SJSA1 (cell line): ENCODE measurements at places on chromosomes 5 and 9. TPM values are rescaled to one million over a fixed set of nuclear protein-coding genes. Genes with fewer than 3 reads are reported as not detected.

DNA sequence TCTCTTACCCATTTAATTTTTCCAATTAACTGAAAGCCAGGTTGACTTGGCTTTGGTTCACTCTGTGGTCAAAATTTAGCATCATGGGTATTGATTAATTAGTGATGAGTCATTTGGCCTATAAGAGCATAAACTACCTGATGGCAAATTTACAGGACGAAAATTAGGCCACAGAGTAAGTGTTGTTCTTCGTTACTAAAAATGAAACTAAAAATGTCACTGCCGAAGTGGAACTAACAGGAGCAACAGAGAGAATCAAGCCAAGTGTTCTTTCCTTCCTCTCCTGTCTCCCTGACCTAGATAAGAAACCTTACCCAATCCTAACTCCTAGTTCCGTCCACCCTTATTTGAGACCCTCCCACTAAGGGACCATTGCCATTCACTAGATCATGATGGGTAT is 176.9 kb downstream of the RAB3C start:
- H3K4me1 ChIP-seq, result no peaks in the 10 kb centered on the region
- H3K36me3 ChIP-seq, result no peaks in the 10 kb centered on the region
- no peak overlapping the region for H3K27ac ChIP-seq
- H3K4me3 ChIP-seq, result no peak overlapping the region
- DNase-seq, result no peak
- H3K27me3 ChIP-seq, result 0 out of 2 replicates have a peak, but pooled peaks cover 2% of the 10 kb centered on the region

DNA sequence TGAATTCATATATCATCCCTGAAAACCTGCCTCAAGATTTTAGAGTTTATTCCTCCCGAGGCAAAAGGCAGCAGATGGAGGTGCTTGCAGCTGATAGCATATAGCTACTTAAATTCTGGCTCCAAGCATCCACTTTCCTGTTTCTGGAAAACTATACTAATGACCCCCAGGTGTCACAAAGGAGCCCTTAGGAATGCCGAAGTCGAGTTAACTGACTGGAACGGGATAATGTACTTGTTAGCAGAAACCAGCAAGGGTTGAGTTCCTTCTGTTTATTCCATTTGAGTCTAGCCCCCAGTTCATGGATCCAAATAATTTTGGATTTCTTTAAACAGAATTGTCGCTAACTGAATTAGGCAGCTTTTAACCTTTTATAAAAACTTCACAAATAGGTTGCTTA is 44.5 kb downstream of the PTTG1 start:
- no peak for DNase-seq
- peaks cover 53% of the 10 kb centered on the region for H3K4me1 ChIP-seq
- H3K4me3 ChIP-seq, result no peak overlapping the region
- no peak overlapping the region for H3K27ac ChIP-seq

GRCh38 chr9:131628459-131629225 is 83.3 kb downstream of the PRRT1B start:
- DNase-seq, result no peak
- 0 out of 2 replicates have a peak, but pooled peaks cover 4% of the 10 kb centered on the region for H3K36me3 ChIP-seq
- H3K4me3 ChIP-seq, result no peak overlapping the region
- H3K4me1 ChIP-seq, result peaks cover 47% of the 10 kb centered on the region
- peak overlapping the region; percentile 67 for H3K27ac ChIP-seq
- no peaks in the 10 kb centered on the region for H3K27me3 ChIP-seq

DNA sequence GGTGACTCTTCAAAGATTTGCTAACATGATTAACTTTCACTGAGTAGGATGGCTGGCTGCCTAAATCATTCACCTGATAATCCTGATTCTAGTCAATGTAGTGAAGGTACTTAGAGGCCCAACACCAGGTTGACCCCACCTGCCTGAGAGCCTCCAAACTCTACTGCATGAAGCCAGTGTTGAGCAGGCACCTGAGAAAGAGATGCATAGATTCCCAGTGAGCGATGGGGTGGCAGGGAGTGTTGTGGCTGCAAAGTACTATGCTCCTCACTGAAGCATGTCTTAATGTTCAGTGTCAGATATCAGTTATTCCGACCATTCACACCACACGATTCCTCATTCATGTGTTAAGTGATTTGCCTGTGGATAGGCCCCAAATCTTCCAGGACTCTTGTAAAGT is 804.4 kb downstream of the TLE4 start:
- H3K27me3 ChIP-seq, result no peaks in the 10 kb centered on the region
- H3K4me1 ChIP-seq, result no peaks in the 10 kb centered on the region
- H3K4me3 ChIP-seq, result no peak overlapping the region

- H3K36me3 ChIP-seq, result peaks cover 20% of the 10 kb centered on the region
- no peaks in the 10 kb centered on the region for H3K27me3 ChIP-seq
- no peak for DNase-seq
- H3K4me1 ChIP-seq, result no peaks in the 10 kb centered on the region
These were observed 9.8 kb downstream of the PIK3R1 start for GRCh38 chr5:68225188-68225910.

GRCh38 chr5:16067415-16067814 is 112.2 kb downstream of the MARCHF11 start:
- H3K4me3 ChIP-seq, result no peak overlapping the region
- H3K36me3 ChIP-seq, result no peaks in the 10 kb centered on the region
- no peak for DNase-seq
- H3K27me3 ChIP-seq, result no peaks in the 10 kb centered on the region; the same call in none of the 2 replicates

GRCh38 chr9:125694478-125694877 is 12.5 kb downstream of the MAPKAP1 start:
- DNase-seq, result peak; percentile 19
- H3K4me1 ChIP-seq, result peaks cover 6% of the 10 kb centered on the region
- no peaks in the 10 kb centered on the region for H3K27me3 ChIP-seq

DNA sequence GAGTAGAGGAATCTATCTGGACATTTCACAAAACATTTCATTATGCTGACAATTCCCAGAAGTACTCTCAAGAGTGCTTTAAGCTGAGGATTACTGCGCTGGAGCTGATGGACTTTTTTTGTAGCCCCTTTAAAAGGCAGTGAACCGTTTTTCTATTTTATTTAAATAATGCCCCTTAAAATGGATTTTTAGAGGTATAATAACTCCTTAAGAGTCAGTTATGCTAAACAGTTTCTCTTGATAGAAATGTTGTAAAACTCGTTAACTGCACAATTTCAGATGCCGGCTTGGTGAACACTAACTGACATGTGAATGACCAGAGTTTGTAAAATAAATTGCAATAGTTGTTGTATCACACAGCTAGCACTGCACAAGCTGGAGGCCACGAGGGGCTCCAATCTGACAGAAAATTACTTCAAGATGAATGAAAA is 174.0 kb downstream of the NR2F1-AS1 start:
- no peaks in the 10 kb centered on the region for H3K36me3 ChIP-seq
- H3K4me3 ChIP-seq, result no peak overlapping the region
- no peaks in the 10 kb centered on the region; the same call in 1 of the 2 replicates for H3K27me3 ChIP-seq
- peaks cover 8% of the 10 kb centered on the region for H3K4me1 ChIP-seq
- no peak for DNase-seq

DNA sequence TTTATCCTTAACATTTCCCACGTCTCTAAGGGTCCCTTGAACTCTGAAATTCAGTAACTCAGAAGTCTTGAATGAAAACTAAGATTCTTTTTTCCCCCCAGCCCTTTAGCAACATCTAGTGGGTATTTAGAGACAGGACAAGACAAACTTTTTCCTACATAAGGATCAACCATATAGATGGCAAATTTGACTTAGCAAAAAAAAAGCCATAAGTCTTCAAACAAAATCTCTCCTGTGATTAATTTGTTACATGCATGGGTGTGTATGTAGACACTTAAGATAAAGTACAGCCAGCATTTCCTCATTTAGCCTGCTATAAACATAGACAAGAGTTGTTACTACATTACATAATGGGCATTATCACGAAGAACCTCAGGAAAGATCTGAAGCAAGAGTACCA is 29.1 kb upstream of the ANKRD31 start:
- no peaks in the 10 kb centered on the region for H3K4me1 ChIP-seq
- no peak overlapping the region for H3K4me3 ChIP-seq
- no peak overlapping the region for H3K27ac ChIP-seq
- DNase-seq, result no peak
- no peaks in the 10 kb centered on the region; the same call in 1 of the 2 replicates for H3K27me3 ChIP-seq

GRCh38 chr5:152634586-152634985 is 229.5 kb upstream of the NMUR2 start:
- H3K4me1 ChIP-seq, result no peaks in the 10 kb centered on the region
- no peaks in the 10 kb centered on the region for H3K27me3 ChIP-seq
- no peak overlapping the region for H3K27ac ChIP-seq
- H3K36me3 ChIP-seq, result no peaks in the 10 kb centered on the region
- no peak overlapping the region for H3K4me3 ChIP-seq

- H3K4me3 ChIP-seq, result no peak overlapping the region
- no peaks in the 10 kb centered on the region for H3K4me1 ChIP-seq
- no peaks in the 10 kb centered on the region for H3K36me3 ChIP-seq
- no peak for DNase-seq
These were observed 45.3 kb upstream of the TTC39B start for GRCh38 chr9:15352306-15352705.

- H3K27ac ChIP-seq, result no peak overlapping the region
- no peaks in the 10 kb centered on the region for H3K4me1 ChIP-seq
- no peaks in the 10 kb centered on the region for H3K27me3 ChIP-seq
- no peak overlapping the region for H3K4me3 ChIP-seq
- no peak for DNase-seq
These were observed 51.0 kb downstream of the SH3PXD2B start for GRCh38 chr5:172403189-172403796.

Gene PCDHGA9
- 0.55 TPM in 1 of 2 replicates, not detected in the other for total RNA-seq

GRCh38 chr9:110712955-110713354 is 44.4 kb downstream of the MUSK start:
- H3K27me3 ChIP-seq, result no peaks in the 10 kb centered on the region
- H3K4me3 ChIP-seq, result no peak overlapping the region
- H3K27ac ChIP-seq, result no peak overlapping the region
- no peak for DNase-seq
- H3K36me3 ChIP-seq, result no peaks in the 10 kb centered on the region

Gene KLHL3
- total RNA-seq, result 0.05 TPM in 1 of 2 replicates, not detected in the other

DNA sequence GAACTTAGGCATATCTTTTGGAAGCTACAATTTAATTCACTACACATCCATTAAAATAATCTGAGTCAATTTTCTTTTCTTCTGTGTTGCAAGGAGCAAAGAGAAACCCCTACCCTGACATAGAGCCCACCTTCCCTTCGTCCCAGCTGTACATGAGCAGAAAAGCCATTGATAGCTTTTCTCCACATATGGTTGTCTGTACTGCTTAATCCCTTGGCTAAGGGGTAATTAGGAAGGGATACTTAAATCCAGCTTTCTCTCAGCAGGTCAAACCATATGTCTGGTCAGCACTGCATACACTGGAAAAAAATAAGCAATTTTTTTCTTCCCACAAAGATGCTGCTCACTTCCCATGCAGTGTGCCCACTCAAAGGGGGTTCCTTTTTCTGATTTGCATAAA is 94.7 kb upstream of the RAD23B start:
- DNase-seq, result no peak
- H3K27me3 ChIP-seq, result no peaks in the 10 kb centered on the region
- no peak overlapping the region for H3K4me3 ChIP-seq
- no peak overlapping the region for H3K27ac ChIP-seq

- no peaks in the 10 kb centered on the region for H3K4me1 ChIP-seq
- H3K27ac ChIP-seq, result no peak overlapping the region
- H3K27me3 ChIP-seq, result 0 out of 2 replicates have a peak, but pooled peaks cover 7% of the 10 kb centered on the region
- no peak overlapping the region for H3K4me3 ChIP-seq
- no peak for DNase-seq
- no peaks in the 10 kb centered on the region for H3K36me3 ChIP-seq
These were observed 269.7 kb downstream of the RAB3C start for GRCh38 chr5:58852566-58852965.

Gene KCTD16
- total RNA-seq, result under 0.01 and 0.08 TPM in 2 replicates

Gene AGXT2
- not detected in 2 replicates for total RNA-seq

Gene TMEM215
- not detected in 2 replicates for total RNA-seq

- no peak for DNase-seq
- H3K27me3 ChIP-seq, result no peaks in the 10 kb centered on the region
- H3K4me3 ChIP-seq, result no peak overlapping the region
- H3K27ac ChIP-seq, result no peak overlapping the region
- H3K4me1 ChIP-seq, result peaks cover 25% of the 10 kb centered on the region
These were observed 16.1 kb downstream of the ZNF608 start for GRCh38 chr5:124730381-124730780.

Gene CNTNAP3B
- 0.06 TPM in 1 of 2 replicates, not detected in the other for total RNA-seq

- no peaks in the 10 kb centered on the region for H3K27me3 ChIP-seq
- no peak overlapping the region for H3K27ac ChIP-seq
- no peaks in the 10 kb centered on the region for H3K4me1 ChIP-seq
- no peak for DNase-seq
- no peaks in the 10 kb centered on the region for H3K36me3 ChIP-seq
These were observed 433.8 kb upstream of the CDH9 start for GRCh38 chr5:27472000-27472763.

- no peaks in the 10 kb centered on the region for H3K36me3 ChIP-seq
- H3K4me3 ChIP-seq, result no peak overlapping the region
- H3K27ac ChIP-seq, result no peak overlapping the region
- peaks cover 26% of the 10 kb centered on the region for H3K4me1 ChIP-seq
- H3K27me3 ChIP-seq, result no peaks in the 10 kb centered on the region
These were observed 164.0 kb downstream of the CCDC192 start for GRCh38 chr5:127867022-127867783.

- peak overlapping the region; percentile 55 for H3K27ac ChIP-seq
- H3K4me1 ChIP-seq, result peaks cover 19% of the 10 kb centered on the region
- H3K4me3 ChIP-seq, result peak overlapping the region; percentile 64
- no peaks in the 10 kb centered on the region for H3K27me3 ChIP-seq
These were observed 842 bp upstream of the GTF3C5 start for GRCh38 chr9:133029994-133030316.

- H3K36me3 ChIP-seq, result no peaks in the 10 kb centered on the region
- no peaks in the 10 kb centered on the region for H3K27me3 ChIP-seq
- H3K27ac ChIP-seq, result no peak overlapping the region
- H3K4me1 ChIP-seq, result peaks cover 22% of the 10 kb centered on the region
These were observed 178.5 kb upstream of the SLC24A2 start for GRCh38 chr9:19967216-19967887.

Gene FOXD4L5
- not detected in 2 replicates for total RNA-seq

DNA sequence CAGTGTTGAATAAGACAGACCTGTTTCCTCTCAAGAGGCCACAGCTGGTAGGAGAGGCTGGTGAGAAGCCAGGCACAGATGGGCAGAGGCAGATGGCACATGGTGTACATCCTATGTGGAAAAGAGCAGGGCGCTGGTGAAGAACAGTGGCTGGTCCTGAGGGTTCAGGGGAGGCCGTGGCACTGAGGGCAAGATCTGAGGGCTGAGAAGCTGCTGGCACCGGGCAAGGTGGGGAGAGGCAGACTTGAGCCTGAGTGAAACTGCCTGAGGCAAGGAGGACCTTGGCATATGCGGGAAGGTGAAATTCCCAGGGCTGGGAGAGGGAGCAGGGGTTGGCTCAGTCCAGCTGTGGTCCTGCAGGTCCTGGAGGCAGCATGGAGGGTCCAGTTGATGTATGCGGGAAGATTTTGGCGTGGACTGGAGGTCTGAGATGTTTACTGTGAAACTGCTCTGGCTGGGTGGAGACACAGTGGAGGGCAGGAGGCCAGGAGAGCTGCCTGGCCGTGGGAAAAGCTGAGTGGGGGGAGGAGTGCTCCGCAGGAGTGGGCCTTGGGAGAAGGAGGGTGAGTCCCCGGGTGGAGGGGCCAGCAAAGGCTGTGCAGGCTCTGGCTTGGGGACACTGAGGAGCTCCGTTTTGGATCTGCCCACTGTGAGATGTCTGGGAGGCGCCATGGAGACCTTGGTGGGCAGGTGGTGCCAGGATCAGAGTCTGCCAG is 2.6 kb downstream of the MAN1B1 start:
- no peak overlapping the region for H3K27ac ChIP-seq
- peaks cover 23% of the 10 kb centered on the region for H3K4me1 ChIP-seq
- H3K27me3 ChIP-seq, result no peaks in the 10 kb centered on the region
- no peak overlapping the region for H3K4me3 ChIP-seq
- DNase-seq, result no peak

- no peak overlapping the region for H3K27ac ChIP-seq
- no peaks in the 10 kb centered on the region for H3K27me3 ChIP-seq
- no peaks in the 10 kb centered on the region for H3K36me3 ChIP-seq
- H3K4me1 ChIP-seq, result 0 out of 2 replicates have a peak, but pooled peaks cover 3% of the 10 kb centered on the region
- no peak for DNase-seq
These were observed 537.6 kb downstream of the ANXA1 start for GRCh38 chr9:73689051-73689870.
